Ovary (tissue), 10 donors: ENCODE measurements at places on chromosomes 2 and 18. TPM values are rescaled to one million over a fixed set of nuclear protein-coding genes. Genes with fewer than 3 reads are reported as not detected.

GRCh38 chr2:213129311-213129710 lies 22.1 kb downstream of the IKZF2 start:
- no peak overlapping the region for H3K27ac ChIP-seq
- DNase-seq: no peak
- no peaks in the 10 kb centered on the region for H3K27me3 ChIP-seq
- H3K4me3 ChIP-seq: no peak overlapping the region

The FRZB gene
- total RNA-seq: 3.7 TPM

The SPDYA gene
- 1.8 TPM for total RNA-seq

The CD302 gene
- total RNA-seq: 40.3 TPM

GRCh38 chr18:9353596-9353995 lies 19.0 kb downstream of the TWSG1 start:
- no peaks in the 10 kb centered on the region for H3K4me1 ChIP-seq
- DNase-seq: no peak
- no peaks in the 10 kb centered on the region for H3K36me3 ChIP-seq
- no peak overlapping the region for H3K4me3 ChIP-seq
- no peak overlapping the region for H3K27ac ChIP-seq

DNA sequence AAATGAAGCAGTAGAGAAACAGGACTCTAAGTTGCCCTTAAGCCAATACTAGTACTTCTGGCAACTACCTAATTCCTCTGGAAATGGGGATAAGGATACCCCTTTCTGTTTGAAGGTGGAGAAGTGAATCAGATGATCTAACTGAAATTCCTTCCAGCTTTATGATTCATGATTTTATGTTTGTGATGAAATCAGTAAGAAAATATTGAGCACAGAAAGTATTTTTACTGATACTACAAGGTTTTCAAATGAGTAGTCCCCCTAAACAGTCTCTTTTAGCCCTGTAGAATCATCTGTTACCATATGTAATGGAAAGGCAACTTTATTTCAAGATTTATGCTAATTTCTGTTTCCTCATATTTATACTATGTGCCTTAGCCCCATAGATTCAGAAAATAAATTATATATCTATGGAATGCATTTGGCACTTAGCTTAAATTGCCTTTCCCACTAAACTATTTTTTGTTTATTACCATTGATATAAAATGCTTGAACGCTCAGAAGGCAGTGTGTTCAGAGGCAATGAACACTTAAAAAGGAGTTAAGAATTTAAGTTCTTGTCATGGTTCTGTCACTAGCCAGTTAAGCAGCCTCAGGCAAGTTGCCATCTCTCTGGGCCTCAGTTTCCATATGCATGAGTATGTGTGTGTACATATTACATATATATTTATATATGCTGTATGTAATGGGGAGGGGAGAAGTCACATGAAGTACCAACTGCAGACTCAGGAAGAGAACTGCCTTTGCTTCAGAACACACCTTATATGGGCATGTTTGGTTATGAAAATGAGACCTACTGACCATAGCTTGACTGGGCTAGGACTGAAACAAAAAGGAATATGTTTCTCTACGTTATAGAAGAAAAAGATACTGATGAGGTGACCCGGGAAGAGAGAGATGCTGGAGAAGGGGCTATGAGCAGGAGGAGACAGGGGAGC lies 97.7 kb downstream of the CDC42EP3 start:
- no peaks in the 10 kb centered on the region for H3K36me3 ChIP-seq
- no peaks in the 10 kb centered on the region for H3K27me3 ChIP-seq
- H3K4me1 ChIP-seq: no peaks in the 10 kb centered on the region
- no peak for DNase-seq
- H3K27ac ChIP-seq: no peak overlapping the region
- no peak overlapping the region for H3K4me3 ChIP-seq

GRCh38 chr2:20197192-20197591 lies 27.7 kb downstream of the SDC1 start:
- H3K4me1 ChIP-seq: no peaks in the 10 kb centered on the region
- H3K27me3 ChIP-seq: no peaks in the 10 kb centered on the region
- no peaks in the 10 kb centered on the region for H3K36me3 ChIP-seq
- no peak overlapping the region for H3K27ac ChIP-seq
- DNase-seq: no peak

The ZAP70 gene
- total RNA-seq: 2.0 TPM

- no peak overlapping the region for H3K27ac ChIP-seq
- no peak overlapping the region for H3K4me3 ChIP-seq
- H3K4me1 ChIP-seq: peaks cover 2% of the 10 kb centered on the region
- no peaks in the 10 kb centered on the region for H3K36me3 ChIP-seq
Measured at GRCh38 chr18:42365591-42365990, 410.6 kb downstream of the PIK3C3 start.

The STK39 gene
- total RNA-seq: 11.0 TPM

GRCh38 chr2:120565929-120566328 lies 169.7 kb upstream of the GLI2 start:
- H3K4me3 ChIP-seq: no peak overlapping the region
- no peak overlapping the region for H3K27ac ChIP-seq
- H3K36me3 ChIP-seq: no peaks in the 10 kb centered on the region
- H3K4me1 ChIP-seq: peaks cover 13% of the 10 kb centered on the region
- DNase-seq: no peak
- H3K27me3 ChIP-seq: no peaks in the 10 kb centered on the region

- peaks cover 29% of the 10 kb centered on the region for H3K4me1 ChIP-seq
- DNase-seq: no peak
- peak overlapping the region; percentile 74 for H3K27ac ChIP-seq
- H3K36me3 ChIP-seq: no peaks in the 10 kb centered on the region
- no peaks in the 10 kb centered on the region for H3K27me3 ChIP-seq
Measured at GRCh38 chr18:2981212-2981728, 31.7 kb downstream of the LPIN2 start.

- no peak for DNase-seq
- H3K36me3 ChIP-seq: no peaks in the 10 kb centered on the region
- H3K4me1 ChIP-seq: no peaks in the 10 kb centered on the region
- H3K27me3 ChIP-seq: no peaks in the 10 kb centered on the region
Measured at GRCh38 chr2:54866179-54866578, 142.7 kb downstream of the EML6 start.

DNA sequence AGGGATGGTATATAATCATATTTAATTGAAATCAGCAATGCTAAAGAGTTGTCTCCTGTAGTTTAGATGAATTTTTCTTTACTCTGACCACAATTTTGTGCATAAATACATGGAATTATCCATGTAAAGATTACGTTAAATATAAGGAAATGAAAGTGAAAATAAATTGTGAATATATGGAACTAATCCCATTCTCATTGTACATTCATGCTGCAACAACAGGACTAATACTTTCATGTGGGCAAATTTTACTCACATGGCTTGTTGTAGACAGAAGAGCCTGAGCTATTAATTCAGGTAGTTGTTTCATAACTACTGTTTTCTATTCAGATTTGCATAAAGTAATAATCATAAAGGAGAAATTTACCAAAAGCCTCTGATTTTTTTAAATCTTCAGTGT lies 357.8 kb downstream of the ARHGAP15 start:
- H3K4me1 ChIP-seq: no peaks in the 10 kb centered on the region
- H3K27ac ChIP-seq: no peak overlapping the region

The NAGK gene
- 74.1 TPM for total RNA-seq

The METTL5 gene
- 19.9 TPM for total RNA-seq

The FEV gene
- total RNA-seq: 0.13 TPM

DNA sequence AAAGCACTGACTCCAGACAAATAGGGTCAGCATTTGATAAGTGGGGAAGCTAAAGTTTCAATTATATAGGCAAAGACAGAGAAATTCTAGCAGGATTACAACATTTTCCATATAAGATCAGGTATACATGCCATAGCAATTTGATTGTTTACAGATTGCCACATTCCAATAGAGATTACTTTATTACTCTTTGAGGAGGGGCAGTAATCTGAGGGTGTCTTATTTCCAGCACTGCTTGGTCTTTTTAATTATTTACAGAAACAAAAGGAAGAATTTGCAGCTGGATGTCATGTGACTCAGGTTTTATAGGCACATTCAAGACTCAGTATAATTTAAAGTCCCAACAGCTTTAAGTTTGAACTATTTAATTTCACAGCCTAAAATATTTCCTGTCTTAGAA lies 42.5 kb upstream of the GPR39 start:
- DNase-seq: no peak
- no peaks in the 10 kb centered on the region for H3K36me3 ChIP-seq
- H3K27me3 ChIP-seq: no peaks in the 10 kb centered on the region
- H3K4me3 ChIP-seq: no peak overlapping the region

DNA sequence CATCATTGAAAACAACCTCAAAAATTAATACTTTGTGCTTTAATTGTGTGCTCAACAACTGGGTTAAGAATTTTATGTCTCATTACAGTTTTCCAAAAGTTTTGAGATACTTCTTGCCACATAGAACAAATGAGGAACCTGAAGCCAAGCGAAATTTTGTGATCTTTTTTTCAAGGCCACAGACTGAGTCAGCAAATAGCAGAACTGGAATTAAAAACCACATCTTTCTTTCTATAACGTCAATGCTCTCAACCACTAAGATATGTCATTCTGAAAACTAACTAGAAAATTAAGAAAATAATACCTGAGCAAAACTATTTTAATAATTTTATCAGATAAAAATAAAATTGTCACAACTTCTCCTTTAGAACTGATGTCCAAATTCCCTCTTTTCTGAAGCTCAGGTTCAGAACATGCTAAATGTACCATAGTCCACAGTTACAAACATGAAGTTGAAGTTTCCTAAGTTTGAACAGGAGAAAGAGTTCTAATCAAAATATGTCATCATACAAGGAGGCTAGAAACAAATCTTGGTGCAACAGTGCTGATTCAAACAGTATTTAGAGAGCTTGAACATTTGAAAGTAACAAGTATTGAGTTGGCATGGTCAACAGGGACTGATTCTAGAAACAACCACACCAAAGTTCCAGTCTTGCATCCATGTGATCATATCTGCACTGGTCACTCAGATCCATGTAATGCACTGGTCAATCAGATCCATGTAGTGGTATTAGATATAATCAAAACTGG lies 27.6 kb upstream of the CALCRL start:
- no peak overlapping the region for H3K4me3 ChIP-seq
- no peak overlapping the region for H3K27ac ChIP-seq
- no peaks in the 10 kb centered on the region for H3K4me1 ChIP-seq

The IL1RN gene
- not detected for total RNA-seq

GRCh38 chr2:204551512-204551863 lies 6.2 kb downstream of the PARD3B start:
- H3K4me3 ChIP-seq: no peak overlapping the region
- peaks cover 9% of the 10 kb centered on the region for H3K4me1 ChIP-seq
- no peak overlapping the region for H3K27ac ChIP-seq
- no peak for DNase-seq
- H3K36me3 ChIP-seq: no peaks in the 10 kb centered on the region

The ALLC gene
- total RNA-seq: 0.20 TPM

- no peak overlapping the region for H3K27ac ChIP-seq
- H3K27me3 ChIP-seq: no peaks in the 10 kb centered on the region
- no peak for DNase-seq
- H3K4me1 ChIP-seq: no peaks in the 10 kb centered on the region
- no peak overlapping the region for H3K4me3 ChIP-seq
Measured at GRCh38 chr2:56685205-56685604, 501.4 kb downstream of the CCDC85A start.

- DNase-seq: no peak
- H3K27me3 ChIP-seq: no peaks in the 10 kb centered on the region
- no peaks in the 10 kb centered on the region for H3K36me3 ChIP-seq
- H3K4me3 ChIP-seq: no peak overlapping the region
Measured at GRCh38 chr2:231001921-231002320, 6.0 kb downstream of the SPATA3 start.

The CFAP53 gene
- 9.9 TPM for total RNA-seq

The AQP12A gene
- total RNA-seq: not detected

DNA sequence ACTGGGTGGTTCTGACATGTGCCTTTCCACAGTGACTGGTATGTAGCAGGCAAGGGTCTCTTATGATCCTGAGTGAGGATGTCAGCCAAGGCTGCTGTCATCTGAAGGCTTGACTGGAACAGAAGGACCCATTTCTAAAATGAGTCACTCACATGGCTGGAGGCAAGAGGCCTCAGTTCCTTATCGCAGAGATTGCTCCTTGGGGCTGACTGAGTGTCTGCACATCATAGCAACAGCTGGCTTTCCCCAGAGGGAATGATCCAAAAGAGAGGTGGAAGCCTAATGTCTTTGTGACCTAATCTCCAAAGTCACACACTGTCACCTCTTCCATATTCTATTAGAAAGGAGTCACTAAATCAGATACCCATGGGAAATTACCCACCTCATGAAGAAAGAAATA lies 114.0 kb downstream of the NEDD4L start:
- no peaks in the 10 kb centered on the region for H3K4me1 ChIP-seq
- no peak overlapping the region for H3K27ac ChIP-seq
- H3K27me3 ChIP-seq: no peaks in the 10 kb centered on the region
- H3K36me3 ChIP-seq: no peaks in the 10 kb centered on the region

GRCh38 chr18:22451796-22452195 lies 34.1 kb upstream of the CTAGE1 start:
- DNase-seq: no peak
- H3K4me1 ChIP-seq: no peaks in the 10 kb centered on the region

DNA sequence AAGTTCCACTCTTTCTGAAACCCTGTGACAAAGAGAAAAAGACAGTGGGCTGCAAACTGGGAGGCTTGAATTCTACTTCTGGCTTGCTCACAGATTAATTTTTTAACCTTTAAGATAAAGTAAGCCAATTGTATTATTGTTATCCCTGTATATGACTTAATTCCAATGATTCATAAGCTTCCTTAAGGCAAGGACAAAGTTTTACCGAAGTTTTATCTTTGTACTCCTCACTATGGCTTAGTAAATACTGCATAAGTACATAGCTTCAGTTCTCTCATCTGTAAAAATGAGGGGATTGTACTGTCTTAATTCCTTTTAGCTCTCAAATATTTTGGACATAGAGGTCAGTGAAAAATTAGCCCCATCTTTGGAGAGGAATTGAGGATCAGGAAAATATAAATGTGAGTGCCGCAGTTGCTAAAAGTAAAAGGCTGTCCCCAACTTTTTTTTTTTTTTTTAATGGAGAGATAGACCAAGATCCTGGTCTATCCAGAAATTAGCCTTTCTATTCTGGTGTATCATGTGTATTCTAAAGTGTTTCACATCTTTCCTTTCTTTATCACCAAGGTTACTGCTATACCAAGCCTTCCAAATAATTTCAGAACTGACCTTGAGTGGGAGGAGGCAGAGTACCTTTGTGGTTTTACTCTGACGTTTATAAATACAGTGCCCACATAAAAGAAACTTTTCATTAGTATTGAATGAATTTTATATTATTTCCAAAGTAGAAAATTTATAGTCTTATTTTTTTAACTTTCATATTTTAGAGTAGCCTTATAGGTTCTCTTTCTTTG lies 13.3 kb downstream of the RELCH start:
- DNase-seq: no peak
- H3K36me3 ChIP-seq: no peaks in the 10 kb centered on the region
- H3K4me3 ChIP-seq: no peak overlapping the region
- H3K27me3 ChIP-seq: no peaks in the 10 kb centered on the region

DNA sequence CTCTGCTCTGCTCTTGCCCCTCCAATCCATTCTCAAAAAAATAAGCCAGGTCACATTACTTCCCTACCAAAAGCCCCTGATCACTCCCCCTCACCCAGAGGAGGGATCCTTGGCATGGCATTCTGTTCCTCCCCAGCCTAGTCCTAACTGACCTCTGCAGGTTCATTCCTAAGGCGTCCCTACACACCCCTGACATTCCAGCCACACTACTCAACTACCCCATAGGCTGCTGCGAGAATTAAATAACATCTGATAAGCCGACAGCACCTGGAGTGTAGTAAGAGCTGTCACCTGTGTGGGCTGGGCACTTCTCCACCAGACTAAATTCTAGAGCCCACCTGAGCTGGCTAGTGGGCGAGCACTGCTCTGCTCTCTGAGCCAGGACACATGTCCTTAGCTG lies 44.7 kb upstream of the SLC1A4 start:
- no peaks in the 10 kb centered on the region for H3K27me3 ChIP-seq
- peaks cover 2% of the 10 kb centered on the region for H3K4me1 ChIP-seq
- no peak for DNase-seq

The RAB6C gene
- total RNA-seq: not detected

The SPHKAP gene
- 0.95 TPM for total RNA-seq

The TFCP2L1 gene
- total RNA-seq: 1.1 TPM
